ENCODE measurements at places on chromosomes 1 and 21. TPM values are rescaled to one million over a fixed set of nuclear protein-coding genes. Genes with fewer than 3 reads are reported as not detected.

DNA sequence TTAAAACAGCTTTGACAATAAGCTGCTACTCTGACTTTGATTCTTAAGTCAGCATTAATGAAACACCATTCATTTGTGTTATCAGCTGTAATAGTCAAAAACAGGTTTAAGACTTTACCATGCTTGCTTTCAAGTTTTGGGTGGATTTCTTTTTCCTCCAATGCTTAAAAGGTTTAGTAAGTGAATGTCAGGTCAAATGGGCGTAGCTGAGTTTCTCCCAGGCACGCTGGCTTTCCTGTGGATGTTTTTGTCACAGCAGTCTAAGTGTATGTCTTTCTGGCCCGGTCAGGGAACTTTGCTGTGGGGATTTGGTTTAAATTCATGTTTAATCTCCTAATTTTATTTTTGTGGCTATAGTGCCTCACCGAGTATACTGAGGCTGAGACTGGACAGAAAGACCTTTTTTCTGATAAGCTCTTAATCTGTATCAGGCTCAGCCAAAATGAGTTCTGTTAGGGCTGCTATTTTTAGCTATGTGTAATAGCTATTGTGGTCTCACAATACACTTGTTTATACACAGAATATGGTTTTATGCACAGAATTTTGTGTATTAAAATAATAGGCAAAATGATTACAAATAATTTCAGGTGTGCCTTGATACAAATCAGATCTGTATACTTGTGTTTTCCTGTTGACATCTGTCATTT is 292.8 kb downstream of the DISC1 start:
- DNase-seq = no peak

DNA sequence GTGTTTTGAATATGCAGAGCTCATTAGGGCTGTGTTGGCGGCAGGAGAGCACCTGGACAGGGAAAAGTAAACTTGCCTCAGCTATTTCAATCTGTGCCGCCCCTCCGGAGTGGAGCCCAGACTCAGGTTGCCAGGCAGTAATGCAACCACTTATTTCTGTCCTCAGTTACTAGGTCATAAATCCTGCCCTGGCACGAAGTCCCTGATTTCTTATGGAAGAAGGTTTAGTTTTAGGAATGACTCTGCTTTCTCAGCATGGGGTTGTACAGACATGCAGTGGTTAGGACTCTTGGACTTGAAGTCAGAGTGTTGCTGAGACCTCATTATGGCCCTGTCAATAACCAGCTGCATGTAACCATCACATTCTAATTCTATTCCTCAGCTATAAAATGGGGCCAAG is 98.3 kb upstream of the FGGY start:
- no peak for DNase-seq

- DNase-seq = no peak
These were observed 14.1 kb upstream of the KLHDC8A start for GRCh38 chr1:205370780-205371179.

DNA sequence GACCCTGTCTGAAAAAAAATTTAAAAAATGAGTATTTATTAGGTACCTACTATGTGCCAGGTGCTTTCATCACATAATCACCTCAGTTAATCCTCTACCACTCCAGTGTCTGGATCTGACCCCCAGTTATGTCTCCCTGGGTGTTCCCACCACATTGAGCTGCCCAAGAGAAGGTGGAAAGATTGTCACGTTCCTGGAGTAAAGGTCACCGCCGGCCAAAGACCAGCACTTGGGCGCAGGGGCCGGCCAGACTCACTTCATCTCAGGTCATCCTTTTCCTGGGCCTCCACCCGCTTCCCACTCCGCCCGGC is 714 bp downstream of the PYCR2 start:
- DNase-seq = no peak

DNA sequence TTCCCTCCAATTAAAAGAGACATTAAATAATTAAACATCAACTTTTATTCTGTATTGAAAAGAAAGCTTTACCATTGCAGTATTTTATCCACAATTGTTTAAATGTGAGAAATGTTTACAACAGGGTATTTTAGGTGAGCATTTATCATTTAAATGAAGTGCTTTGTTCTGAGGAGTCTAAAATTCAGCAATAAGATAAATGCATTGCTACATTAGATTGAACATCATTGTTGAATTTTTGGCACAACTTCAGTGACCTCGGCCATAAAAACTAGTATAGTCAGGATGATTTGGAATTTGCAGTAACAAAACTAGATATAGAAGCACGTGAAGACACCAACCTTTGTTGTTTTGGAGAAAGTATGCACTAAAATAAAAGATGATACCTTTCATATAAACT is 692.9 kb downstream of the USP25 start:
- DNase-seq = no peak

GRCh38 chr1:166870584-166870983 is 5.5 kb downstream of the TADA1 start:
- no peak for DNase-seq

- DNase-seq = no peak
These were observed 17.3 kb downstream of the CSTB start for GRCh38 chr21:43758811-43759210.

DNA sequence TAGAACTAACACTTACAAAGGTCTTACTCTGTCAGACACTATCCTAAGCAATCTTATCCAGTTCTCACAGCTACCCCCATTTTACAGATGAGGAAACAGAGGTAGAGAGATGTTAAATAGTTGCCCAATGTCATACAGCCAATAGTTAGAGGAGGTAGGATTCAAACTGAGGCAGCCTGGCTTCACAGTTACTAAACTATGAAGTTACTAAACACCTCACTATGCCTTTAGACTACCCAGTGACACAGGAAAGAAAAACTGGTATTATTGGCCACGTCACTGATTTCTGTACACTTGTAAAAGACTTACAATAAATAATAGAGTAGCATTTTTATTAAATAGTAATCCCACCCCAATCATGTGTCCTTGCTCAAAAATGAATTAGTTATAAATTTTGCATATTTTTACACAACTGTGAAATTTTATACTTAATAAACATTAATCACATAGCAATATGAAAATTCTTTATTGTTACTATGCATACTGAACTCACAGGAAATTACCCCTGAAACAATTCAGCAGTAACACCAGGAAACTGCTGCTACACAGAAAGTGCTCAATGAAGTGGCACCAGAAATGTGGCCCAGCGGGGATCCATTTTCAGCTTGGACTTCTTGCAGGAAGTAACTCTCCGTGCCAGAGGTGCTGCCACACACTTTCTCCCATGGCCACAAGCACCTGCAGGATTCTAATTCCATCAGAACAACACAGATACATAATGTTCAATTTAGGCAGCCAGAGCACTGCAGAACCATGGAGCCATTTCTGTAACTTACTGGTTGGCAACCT is 69.4 kb downstream of the VAV3 start:
- DNase-seq = no peak

GRCh38 chr1:2980849-2981248 is 40.4 kb upstream of the ACTRT2 start:
- DNase-seq = no peak

DNA sequence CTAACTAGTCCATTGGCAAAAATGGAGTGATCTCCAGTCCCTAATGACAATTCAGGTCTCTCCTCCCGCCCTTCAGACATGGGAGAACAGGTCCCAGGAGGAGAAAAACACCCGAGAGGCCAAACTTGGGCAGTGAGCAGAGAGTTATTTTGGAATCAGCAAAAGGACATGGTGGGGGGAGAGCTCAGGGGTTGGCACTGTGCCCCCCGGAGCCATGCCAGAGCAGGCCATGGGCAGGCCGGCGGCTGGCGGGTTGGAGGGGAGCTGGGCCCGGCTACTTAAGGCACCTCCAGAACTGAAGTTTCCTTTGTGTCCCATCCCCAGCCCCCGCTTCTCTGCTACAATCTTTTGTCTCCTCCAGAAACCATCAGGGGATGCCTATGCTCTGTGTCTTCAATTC is 7.1 kb downstream of the LGR6 start:
- DNase-seq = no peak

DNA sequence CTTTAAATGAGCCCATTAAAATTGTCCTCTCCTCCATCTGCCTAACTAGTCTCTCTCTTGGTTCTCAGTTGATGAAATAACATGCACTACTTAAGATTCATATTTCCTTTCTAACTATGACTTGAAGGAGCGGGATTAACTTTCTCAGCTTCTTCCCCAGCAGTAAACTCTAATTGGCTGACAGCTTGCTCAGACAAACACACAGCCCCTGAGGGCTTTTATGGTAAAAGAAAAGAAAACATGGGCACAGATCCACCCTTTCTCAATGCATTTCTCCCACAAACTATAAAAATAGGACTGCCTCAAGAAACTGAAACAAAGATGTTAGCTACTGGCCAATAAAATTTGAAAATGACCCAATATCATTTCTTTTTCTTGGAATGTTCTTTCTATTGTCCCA is 703.1 kb downstream of the ADGRL2 start:
- DNase-seq = no peak

Gene MROH9
- not detected for total RNA-seq

Gene ACADM
- total RNA-seq = 48.9 TPM

Gene RIPK4
- total RNA-seq = 0.60 TPM

Gene CCDC24
- total RNA-seq = 1.4 TPM

Gene FLG2
- not detected for total RNA-seq
